Activated naive CD4-positive, alpha-beta T cell treated with anti-CD3 and anti-CD28 coated beads for 36 hours (primary cell): ENCODE measurements at places on chromosomes 16 and 17. TPM values are rescaled to one million over a fixed set of nuclear protein-coding genes. Genes with fewer than 3 reads are reported as not detected.
A peak's percentile ranks its signal among the peaks of the same experiment; 100 is the strongest.

- no peak for DNase-seq
These were observed 76.9 kb upstream of the CNEP1R1 start for GRCh38 chr16:49947907-49948678.

GRCh38 chr16:15556130-15556529 lies 86.8 kb downstream of the MARF1 start:
- DNase-seq: no peak

- no peak for DNase-seq
These were observed 539 bp downstream of the LRRC45 start for GRCh38 chr17:82023447-82024241.

DNA sequence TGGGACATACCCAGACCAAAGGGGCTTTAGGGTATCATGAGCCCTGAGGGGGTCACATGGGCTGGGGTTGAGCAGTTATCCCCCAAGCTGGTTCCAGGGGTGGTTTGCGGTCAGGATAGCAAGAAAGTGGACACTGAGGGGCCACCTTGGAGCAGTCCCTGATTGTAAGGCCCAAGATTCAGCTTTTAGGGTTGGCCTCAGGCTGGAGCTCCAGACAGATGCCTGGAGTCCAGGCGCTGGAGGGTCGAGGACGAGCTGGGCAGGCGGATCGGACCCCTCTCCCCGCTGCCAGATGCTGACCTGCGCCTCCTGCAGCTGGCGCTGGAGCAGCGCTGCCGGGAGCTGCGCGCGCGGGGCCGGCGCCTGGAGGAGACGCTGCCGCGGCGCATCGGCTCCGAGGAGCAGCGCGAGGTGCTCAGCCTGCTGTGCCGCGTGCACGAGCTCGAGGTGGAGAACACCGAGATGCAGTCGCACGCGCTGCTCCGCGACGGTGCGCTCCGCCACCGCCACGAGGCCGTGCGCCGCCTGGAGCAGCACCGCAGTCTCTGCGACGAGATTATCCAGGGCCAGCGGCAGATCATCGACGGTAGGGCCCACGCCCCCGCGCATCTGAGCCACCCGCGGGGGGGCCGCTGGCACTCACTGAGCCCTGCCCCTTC lies 10.0 kb downstream of the BTBD17 start:
- DNase-seq: no peak

GRCh38 chr17:7897773-7898172 lies 9.2 kb downstream of the CHD3 start:
- DNase-seq: peak; percentile 18

DNA sequence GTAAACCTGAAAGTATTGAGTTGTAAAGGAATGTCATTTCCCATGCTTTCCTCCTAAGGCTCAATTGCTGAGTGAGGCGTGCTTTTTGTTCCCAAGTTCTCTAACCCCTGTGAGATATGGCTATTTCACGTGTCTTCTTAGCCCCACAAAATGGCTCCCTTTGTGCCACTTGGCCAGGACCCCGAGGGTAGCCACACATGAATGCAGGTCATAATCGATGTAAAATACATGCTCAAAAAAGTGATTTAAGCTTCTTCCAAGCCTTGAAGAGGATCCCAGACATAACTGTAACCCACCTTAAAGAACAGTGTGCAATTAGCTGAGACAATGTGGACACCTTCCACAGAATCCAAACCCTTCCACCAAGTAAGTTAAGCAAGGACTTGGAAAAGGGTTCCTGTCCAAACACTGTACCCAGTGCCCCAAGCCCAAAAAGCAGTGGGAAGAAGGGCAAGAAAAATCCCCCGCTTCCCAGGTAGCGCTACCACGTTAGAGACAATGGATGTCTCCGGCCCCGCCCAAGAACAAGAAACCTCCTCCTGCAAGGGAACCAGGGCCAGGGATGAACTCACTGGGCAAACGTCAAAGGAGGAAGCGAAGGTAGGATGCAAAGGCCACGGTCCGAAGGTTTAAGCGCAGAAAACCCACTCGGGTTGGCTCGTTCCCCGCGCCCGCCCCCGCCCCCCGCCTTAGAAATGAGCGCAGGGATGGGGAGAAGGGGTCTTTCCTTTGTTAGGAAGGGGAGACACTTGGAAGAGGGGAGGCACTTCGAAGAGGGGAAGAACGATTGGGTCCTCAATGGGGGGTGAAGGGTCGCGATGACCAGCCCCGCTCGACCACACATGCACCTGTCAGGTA lies 1.2 kb downstream of the JPT1 start:
- peak; percentile 41 for DNase-seq

DNA sequence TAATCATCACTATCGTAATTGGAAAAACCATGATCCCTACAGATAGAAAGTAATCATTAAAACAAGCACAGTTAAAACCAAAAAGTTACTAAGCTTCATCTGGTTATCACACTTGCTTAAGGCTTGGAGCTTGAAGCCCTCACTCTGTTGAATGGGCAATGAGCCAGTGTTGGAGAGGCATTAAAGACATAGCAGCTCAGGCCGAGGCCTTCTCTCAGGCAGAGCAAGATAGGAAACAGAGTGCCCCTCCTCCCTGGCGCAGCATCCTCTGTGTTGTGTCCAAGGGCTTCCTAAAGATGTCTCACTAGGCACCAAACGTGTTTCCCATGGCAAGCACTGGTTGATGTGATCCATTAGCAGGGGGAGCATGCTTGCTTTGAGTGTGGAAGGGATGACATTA lies 34.9 kb upstream of the LGALS9 start:
- DNase-seq: no peak

NPIPA5 gene
- 14.2 TPM for total RNA-seq

DNA sequence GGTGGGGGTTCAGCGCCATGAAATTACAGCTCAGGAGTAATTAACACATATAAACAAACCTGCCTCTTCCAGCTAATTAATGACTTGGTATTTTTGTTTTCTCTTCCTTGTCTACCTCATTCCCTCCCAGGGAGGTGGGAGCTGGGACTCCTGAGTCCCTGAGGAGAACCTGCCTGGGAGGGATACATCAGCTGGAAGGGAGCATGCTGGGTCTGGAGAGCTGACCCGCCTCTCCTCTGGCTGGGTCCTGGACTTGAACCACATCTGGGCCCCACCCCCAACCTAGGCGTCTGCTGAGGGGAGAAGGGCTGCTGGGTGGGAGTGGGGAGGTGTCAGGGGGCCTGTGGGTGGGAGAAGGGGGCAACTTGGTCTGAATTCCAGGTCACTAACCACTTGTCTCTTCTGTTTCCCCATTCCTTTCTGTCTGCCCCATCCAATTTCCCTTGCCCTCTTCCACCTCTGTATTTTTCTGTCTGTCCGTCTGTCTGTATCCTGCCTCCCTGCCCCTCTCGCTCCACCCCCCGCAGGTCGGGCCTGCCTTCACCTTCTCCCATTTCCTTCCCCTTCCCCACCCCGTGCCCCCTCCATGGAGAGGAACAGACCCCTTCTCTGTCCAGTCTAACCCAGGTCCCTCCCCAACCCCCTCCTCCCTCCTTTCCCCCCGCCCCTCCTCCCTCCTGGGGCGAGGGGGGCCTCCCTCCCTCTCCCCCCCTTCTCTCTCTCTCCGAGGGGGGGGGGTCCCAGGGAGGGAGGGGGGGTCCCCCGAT lies at the start of gene NLGN2:
Gene NLGN2, plus strand, starts transcription at position 361 of the 767 bp plus-strand sequence. CDS start 411 bp downstream, outside the sequence.
- DNase-seq: no peak

DNA sequence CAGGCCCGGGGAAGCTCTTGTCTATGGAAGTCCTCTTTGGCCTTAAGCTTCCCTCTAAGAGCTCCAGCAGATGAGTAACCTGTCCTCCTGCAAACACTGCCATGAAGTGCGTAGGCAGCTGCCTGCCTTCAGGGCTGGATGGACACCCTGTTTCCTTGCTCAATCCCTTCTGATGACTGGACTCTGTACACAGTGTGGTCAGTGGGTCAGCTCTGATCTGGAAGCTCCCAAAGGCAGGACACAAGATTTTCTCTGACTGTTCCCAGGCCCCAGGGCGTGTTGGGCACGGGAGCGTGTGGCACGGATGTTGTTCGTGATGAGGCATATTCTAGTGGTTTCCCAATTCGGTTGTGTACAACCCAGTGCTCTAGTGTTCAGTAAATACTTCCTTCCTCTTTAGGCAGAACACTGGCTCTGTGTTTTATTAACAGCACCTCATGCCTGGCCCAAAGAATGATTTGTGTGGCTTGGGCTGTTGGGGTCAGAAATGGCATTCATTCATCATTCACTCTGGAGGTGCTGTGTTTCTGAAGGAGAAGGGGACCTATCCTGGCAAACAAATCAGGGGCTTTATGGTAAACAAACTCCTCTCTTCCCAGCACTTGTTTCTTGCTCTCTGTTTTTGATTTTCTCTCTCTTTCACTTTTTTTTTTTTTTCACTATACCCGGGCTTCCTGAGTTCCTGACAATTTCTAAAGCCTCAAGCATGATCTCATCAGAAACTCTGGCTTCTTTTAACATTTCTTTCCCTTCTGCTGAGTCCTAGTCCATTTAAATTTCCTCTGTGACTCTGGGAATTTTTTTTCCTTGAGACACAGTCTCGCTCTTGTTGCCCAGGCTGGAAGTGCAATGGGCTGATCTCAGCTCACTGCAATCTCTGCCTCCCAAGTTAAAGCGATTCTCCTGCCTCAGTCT lies 12.0 kb upstream of the RNF157 start:
- DNase-seq: peak; percentile 61
